Kidney glomerular epithelial cell (primary cell): ENCODE measurements at places on chromosomes 4 and X.

DNA sequence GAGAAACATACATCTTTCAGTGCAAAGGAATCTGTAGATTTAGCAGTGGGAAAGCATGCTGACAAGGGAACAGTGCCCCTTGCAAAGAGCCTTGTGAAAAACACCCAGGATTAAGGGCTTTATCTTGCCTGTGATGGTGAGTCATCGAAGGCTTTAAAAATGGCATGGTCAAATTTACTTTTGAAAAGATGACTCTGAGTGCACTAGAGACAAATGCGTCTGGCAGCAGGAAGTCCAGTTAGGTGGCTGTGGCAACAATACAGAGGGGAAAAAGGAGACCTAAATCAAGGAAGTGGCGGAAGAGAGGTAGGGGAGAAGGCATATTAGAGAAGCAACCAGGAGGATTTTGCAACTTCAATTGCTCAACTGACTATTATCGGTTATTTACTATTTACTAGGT is 472.6 kb upstream of the CPEB2 start:
- no peak for DNase-seq

DNA sequence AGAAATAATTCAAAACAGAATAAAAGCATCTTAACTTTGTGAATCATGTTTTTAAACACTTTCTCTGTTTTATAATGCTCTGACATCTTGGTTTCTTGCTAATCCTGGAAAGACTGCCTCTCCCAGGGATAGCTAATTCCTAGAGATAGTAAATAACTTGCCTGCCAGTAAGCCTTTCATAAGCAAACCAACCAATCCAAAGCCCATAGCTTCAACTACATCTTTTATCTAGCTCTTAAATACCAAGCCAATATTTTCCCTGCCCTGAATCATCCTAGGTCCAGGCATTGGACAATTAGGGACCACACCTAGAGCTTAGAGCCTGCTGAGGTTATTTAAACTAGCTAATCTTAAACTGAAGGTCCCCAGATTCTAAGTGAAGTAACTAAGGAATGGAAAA is 223.7 kb upstream of the DIPK2B start:
- no peak for DNase-seq

DNA sequence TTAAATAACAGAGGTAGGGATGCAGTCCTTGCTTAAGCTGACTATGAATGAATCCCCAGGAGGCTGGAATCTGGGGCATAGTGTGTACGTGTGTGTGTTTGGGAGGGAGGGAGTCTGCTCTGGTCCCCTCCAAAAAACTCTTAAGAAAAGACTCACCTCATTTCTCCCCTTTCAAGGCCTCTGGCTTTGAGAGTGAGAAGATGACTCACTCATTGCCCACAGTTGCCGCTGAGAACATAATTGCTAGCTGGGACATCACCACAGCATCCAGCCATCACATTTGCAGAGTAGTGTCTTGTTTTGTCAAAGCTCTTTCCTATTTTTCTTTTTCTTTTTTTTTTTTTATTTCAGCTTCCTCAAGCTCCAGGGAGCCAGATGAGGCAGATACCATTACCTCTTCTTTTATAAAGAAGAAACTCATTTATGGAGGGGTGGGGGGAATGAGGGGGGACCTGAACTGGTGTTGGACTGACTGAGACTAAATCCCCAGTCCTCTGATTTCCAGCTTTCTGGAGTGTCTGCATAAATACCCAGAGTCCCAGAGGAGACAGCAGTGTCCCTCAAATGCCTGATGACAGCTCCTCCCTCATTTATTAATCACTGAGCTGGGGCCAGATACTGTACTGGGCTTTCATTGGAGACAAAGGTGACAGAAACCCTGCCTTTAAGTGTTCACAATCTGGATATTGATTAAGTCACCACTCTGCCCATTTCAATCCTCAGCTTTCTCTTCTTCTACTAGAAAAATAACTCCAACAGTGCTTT is 61.9 kb upstream of the LAS1L start:
- peak; percentile 17 for DNase-seq

- DNase-seq = peak; percentile 26
Measured at GRCh38 chr4:76630741-76631140, 195.7 kb downstream of the SHROOM3 start.

DNA sequence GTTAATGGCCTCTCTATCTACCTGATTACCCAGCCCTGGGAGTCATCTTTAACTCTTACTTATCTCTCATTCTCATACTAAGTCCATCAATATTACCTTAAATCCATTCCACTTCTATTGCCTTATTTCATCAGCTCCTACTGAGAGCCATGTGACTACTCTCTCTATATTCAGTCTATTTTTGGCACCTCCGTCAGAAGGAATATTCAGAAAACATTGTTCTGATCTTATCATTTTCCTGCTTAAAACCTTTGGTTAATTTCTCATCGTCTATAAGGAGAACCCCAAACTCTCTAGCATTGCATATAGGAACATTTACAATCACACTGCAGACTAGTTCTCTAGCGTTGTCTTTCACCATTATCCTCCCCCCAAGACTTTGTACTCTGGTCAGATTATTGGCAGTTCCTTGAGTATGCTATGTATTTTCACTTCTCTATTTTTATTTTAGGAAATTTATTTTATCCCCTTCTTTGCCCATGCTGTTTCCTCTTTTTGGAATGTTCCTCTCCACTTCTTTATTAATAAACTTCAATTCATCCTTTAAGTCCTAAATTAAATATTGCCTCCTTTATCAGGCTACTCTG is 13.7 kb upstream of the AMMECR1 start:
- no peak for DNase-seq
